ENCODE measurements at places on chromosomes 1 and 21.

GRCh38 chr1:193566735-193567134 is 380.3 kb upstream of the B3GALT2 start:
- DNase-seq = no peak

DNA sequence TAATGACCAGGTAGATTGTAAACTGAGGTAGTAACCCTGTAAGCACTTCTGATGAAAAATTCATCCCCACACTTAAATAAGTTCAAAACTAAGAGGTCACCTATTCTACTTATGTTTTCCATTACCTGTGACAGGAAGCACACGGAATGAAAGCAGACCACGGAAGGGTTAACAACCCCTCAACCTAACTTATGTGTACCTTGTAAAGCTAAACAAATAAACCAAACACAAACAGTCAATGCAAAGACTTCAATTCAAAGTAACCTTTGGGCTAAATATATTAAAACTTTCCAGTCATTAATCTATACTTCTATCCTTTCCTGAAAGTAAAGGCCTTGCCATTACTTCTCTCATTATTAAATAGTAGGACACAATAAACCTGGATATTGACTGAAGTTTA is 7.0 kb downstream of the PPP1R15B start:
- DNase-seq = no peak

DNA sequence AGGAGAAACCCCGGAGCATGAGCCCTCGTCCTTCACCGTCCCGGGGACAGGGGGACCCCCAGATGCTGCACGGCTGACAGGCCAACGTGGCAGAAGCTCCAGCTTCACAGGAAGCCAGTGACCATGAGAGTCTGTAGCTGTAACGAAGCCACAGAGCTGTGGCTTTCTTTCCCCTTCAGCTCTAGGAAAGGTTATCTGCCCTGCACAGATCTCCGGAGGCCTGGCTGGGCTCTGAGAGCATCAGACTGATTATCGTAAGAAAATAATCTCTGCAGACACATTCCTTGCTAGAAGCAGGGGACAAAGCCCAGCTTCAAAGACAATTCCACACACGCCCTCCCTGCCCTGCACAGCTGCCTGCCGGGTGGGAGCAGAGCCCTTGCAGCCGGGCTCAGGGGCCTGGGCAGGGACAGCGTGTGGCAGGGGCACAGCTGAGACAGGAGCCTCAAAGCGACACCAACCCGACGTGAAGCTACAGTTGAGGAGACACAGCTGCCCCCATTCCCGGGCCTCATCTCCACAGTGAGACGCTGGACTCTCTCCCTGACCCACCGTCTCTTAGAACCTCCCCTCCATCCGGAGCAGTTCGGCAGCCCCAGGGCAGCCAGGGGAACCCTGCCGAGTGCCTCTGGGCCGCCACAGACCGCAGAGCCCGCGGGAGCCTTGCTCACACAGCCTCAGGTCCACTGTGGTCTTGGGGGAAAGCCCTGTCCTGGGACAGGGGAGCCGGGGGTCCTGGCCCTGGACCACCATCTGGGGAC is 30.6 kb downstream of the POFUT2 start:
- no peak for DNase-seq

GRCh38 chr1:98388441-98388840 is 273.1 kb upstream of the SNX7 start:
- no peak for DNase-seq

- no peak for DNase-seq
Measured at GRCh38 chr1:183622013-183622412, 13.6 kb downstream of the ARPC5 start.

DNA sequence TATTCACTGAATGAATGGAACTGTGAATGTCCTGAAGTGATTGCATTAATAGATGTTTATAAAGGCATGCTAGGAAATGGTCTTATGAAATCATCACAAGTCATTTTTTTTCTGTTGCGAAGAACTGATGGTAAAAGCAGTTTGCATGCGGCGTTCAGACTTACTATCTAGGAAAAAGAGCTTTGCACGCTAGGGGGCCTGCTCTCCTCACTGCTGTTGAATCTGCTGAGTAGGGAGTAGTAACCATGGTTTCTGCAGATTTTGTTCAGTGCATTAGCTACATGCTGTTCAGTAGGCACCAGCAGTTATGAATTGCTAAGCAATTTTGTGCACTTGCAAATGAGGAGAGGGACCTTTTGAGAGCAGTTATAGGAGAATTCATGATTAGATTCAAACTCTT is 57.9 kb downstream of the CENPF start:
- no peak for DNase-seq

DNA sequence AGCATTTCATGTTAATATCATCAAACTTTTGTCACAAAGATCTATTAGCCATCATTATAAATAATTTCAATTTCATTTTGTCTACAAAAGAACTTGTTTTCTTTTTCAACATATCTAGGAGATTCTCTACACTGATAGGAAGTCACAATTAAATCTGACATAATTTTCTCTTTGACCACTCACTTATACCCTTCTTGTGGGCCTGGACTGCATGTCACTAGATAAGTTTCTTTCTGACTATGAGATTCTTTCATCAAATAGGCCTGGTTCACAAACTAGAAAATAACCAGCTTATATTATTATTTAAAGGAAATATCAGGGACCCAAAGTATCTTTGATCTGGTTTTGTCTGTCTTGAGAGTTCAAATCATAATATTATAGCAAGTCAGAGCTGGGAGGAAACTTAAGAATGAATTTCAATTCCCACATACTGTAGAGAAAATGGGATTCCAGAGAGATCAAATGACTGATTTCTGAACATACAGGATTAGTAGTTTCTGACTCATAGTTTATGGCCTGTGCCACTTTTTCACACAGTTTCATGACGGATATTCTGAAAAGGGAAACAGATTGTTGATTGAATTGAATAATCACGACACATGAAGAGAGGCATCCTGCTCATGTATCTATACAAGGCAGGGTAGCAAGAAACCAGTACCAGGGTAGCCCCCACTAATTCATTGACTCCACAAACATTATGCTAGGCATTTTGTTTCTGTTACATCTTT is 355.8 kb downstream of the GPATCH2 start:
- DNase-seq = no peak

- DNase-seq = no peak
Measured at GRCh38 chr21:27680181-27680580, 713.3 kb upstream of the ADAMTS5 start.

DNA sequence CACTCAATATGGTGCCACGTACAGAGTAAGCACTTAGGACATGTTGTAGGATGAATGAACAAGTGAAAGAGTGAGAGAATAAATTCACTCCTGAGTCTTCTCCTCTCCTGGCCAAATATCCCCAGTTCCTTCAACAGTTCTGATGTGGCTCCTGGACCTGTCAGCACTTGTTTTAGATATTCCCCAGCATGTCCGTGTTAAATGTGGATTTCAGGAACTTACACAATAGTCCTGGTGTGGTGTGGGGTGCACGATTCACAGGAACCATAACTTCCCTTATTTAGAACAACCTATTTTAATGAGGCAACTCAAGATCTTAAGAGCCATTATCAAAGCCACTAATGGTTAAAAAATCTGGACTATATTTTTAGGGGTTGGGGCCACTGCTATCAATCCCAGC is 39.0 kb upstream of the MYSM1 start:
- DNase-seq = no peak

DNA sequence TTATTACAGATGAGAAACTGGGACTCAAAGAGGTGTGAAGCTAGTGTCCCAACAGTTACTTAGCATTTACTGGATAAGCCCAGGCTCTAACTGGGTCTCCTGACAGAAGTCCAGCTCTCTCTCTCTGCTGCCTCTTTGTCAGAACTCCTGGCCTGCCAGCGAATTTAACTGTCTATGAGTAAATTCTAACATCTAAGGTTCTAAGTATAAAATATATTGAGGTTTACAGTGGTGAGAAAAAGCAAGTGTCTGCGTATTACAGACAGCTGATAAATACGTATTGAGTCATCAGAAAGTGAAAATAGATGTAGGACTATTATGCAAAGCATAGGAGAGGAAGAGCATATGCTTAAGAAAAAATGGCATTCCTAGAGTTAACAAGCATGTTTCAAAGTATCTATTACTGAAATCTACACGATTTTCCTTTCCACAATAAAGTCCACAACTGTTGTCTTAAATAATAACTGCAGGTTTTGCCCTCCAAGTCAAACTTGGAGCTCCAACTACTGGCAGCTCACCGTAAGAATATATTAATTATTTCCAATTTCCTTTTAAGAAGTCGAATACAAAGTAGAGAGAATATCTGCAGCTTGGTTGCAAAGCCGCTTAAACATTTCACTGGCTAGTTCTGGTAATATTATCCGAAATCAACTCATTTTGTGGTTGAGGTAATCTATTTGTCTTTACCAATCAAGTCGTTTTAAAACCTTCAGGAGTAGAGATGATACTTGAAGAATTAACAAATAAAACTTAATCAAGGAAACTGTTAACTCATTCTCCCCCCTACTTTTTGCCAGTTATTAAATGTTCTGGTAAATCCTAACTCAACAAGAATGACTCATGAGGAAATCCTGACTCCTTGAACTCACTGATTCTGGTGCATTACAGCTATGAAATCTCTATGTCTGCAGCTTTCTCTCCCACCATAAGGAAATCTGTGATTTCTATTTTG is 1.4 kb upstream of the RGS2 start:
- DNase-seq = no peak

- DNase-seq = no peak
Measured at GRCh38 chr1:87765681-87766070, 437.0 kb downstream of the LMO4 start.

DNA sequence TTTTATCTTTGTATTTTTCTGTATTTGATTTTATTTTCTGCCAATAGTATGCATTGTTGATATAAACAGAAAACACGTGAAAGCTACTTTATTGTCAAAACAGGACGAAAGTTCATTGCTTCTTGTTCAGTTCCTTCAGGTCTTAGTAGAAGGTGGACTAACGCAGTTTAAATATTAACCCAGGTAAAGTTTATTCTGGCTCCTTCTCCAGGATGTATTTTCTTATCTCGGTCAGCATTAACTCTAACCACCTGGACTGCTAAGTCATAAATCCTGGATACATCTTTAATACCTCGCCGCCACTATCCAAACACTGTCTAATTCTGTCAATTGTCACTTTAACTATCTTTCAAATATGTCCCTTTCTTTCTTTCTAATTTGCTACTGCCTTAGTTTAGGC is 5.7 kb upstream of the SOAT1 start:
- no peak for DNase-seq

DNA sequence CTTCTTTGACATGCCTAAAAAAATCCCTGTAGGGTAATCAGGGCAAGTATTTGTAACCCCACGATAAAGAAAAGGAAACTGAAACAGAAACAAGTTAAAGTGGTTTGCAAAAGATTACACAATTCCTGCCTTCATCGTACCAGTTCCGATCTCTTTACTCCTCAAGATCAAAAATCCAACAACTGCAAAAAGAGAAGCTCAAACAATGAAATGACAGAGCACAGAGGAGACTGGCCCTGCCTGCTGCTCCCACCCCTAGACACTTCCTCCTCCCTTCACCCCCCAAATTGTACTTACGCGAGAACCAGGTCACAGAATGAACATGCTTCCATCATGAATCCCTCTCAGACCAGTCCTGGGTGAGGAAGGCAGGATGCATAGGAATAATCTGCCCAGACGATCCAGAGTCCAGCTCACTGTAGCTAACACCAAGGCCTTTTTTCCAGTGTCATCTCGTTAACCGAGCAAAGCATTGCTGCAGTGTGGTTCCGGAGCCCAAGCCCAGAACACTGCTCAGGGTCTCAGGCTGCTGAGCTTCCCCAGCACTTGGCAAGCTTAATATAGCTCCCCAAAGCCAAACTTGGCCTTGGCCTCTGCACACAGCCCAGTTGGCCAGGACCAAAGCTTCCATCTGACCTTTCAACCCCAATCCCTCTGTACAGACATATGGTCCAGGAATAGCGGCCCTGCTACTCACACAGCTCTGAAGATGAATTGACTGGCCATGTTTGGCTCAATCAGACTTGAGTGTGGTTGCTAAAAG is 20.3 kb downstream of the RXRG start:
- no peak for DNase-seq

- no peak for DNase-seq
Measured at GRCh38 chr1:233614743-233615521, 1.0 kb downstream of the KCNK1 start.

- no peak for DNase-seq
Measured at GRCh38 chr1:198232940-198233675, 76.3 kb downstream of the NEK7 start.

- no peak for DNase-seq
Measured at GRCh38 chr1:178945763-178946266, 74.9 kb upstream of the ANGPTL1 start.

DNA sequence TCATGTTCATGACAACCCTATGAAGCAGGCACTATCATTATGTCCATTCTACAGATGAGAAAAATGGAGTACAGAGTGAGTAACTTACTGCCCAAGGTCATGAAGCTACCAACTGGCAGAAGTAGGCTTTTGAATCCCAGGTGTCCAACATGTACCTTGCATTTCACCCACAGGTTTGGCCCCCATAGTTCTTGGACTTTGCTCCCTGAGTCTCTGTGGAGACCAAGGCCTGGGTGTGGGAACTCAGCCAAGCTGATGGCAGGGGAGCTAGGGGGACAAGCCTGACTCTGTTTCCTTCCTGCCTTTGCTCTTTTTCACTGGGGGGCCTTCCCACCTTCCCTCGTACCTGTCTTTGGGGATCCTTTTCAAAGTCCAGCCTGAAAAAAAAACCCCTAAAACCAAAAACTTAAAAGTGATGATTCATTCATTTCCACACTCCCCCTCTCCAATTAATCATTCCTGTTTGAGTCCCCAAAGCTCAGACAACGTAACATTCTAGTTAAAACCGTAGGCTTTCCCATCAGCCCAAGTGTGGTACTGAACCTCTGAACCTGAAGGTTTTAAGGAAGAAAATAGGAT is 8.5 kb upstream of the TTC22 start:
- DNase-seq = no peak
